ENCODE measurements at places on chromosomes 1 and 21.
A peak's percentile ranks its signal among the peaks of the same experiment; 100 is the strongest.

DNA sequence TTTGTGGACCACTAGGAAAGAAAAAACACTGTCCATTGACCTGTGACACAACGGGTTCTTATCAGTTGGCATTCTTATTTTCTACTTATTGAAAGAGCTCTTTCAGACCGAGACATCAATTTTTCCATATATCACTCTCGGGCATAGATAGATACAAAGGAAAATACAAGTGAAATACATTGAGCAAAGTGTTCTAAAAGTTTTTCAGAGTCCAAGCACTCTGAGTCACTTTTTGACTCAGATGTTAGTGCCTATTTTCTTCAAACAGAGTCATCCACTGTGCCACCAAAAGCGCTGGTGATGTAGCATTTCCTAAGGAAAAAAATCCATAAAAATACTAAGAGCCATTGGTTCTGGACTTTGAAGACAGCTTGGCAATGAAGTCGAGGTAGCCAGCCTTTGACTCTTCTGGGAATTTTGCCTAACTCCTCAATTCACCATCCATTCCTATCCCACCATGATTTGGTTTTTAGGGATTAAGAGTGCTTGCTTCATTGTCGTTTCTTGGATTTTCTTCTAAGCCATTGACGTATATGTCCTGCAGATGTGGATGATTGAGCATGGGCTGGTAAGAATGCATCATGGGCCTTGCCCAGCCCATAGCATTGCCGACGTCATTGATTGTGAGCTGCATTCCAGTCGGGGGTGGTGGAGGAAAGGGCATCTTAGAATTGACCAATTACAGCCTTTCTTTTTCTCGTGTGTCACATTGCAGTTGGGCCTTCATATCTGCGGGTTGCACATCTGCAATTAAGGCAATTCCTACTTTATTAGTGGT, 10.6 kb downstream of the GALNT2 start:
- DNase-seq: no peak

DNA sequence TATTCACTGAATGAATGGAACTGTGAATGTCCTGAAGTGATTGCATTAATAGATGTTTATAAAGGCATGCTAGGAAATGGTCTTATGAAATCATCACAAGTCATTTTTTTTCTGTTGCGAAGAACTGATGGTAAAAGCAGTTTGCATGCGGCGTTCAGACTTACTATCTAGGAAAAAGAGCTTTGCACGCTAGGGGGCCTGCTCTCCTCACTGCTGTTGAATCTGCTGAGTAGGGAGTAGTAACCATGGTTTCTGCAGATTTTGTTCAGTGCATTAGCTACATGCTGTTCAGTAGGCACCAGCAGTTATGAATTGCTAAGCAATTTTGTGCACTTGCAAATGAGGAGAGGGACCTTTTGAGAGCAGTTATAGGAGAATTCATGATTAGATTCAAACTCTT, 57.9 kb downstream of the CENPF start:
- peak; percentile 81 for DNase-seq

DNA sequence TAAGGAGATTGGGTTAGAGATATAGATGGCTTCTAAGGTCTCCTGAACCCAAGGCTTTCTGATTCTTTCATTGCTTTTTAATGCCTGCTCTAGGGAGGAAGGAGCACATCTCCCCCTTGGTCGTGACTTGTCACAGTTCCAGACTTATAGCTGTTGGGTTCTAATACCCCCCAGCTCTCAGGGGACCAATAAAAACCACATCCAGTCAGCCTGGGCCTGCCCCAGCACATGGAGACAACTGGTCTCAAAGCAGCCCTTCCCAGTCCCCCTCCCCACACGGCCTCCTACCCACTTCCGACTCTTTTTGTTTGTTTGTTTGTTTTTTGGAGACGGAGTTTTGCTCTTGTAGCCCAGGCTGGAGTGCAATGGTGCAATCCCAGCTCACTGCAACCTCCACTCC, 23.3 kb downstream of the QSOX1 start:
- no peak for DNase-seq

DNA sequence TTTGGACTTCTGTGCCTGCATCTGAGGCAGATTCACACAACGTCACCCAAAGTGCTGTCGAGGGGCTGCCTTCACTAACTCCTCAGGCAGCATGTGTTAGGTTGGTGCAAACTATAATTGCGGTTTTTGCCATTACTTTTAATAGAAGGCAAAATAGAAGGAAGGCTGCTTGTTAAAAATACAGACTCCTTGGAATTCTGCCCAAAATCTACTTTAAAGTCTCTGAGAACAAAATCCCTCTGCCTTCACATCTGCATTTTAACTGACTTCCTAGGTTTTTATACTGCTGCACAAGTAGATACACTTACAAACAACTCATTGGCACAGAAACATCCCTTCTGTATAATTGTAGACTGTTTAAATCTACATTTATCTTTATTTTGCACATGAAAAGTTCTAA, 41.3 kb upstream of the SLC19A2 start:
- no peak for DNase-seq

GRCh38 chr21:34518301-34518700, 6.3 kb upstream of the KCNE1 start:
- DNase-seq: peak; percentile 30

GRCh38 chr1:48105165-48105564, 108.0 kb upstream of the TRABD2B start:
- DNase-seq: peak; percentile 20

- DNase-seq: no peak
Measured at GRCh38 chr1:219144658-219145315, 28.9 kb upstream of the LYPLAL1 start.
